ENCODE measurements at places on chromosomes 12 and 14.

- no peak for DNase-seq
Measured at GRCh38 chr12:5864972-5865371, 80.1 kb downstream of the ANO2 start.

- no peak for DNase-seq
Measured at GRCh38 chr12:4438834-4439596, 6.6 kb downstream of the FGF6 start.

DNA sequence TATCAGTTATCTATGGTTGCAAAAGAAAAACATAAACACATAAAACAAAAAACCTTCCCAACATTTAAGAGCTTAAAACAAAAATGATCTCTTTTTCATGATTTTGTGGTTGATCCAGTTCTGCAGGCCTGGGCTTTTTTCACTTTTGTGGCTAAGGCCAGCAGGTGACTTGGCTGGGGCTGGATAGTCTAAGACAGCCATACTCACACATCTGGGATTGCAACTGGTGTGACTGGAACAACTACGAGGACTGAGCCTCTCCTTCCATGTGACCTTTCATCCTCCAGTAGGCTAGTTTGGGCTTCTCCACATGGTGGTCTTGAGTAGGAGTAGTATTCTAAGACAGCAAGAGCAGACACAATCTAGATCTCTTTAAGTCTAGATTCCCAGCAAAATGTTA is 7.2 kb upstream of the PKP2 start:
- no peak for DNase-seq

DNA sequence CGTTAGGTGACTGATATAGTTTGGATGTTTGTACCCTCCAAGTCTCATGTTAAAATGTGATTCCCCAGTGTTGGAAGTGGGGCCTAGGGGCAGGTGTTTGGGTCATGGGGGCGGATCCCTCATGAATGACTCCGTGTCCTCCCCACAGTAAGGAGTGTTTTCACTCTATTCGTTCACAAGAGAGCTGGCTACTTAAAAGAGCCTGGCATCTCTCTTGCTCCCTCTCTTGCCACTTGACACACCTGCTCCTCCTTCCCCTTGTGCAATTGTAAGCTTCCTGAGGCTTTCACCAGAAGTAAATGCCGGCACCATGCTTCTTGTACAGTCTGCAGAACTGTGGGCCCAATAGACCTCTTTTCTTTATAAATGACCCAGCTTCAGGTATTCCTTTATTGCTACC is 2.6 kb downstream of the IFI27L2 start:
- no peak for DNase-seq

DNA sequence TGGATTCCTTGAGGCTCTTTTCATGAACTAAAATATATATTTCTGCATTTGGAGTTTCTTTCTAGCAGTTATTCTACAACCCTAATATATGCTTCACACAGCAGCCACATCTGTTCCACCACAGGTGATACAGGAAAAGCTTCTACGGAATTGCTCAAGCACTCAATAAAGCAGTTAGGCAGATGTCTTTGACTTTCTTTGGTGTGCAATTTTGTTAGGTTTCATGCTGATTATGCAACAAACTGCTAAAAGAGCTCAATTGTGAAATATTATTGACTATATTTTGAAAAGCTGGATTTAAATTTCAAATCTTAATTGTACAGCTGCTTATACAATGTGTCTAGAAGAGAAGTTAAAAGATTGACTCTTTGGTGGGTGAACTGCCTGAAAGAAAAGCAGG is 1055.6 kb upstream of the FBXO33 start:
- DNase-seq, result no peak

- DNase-seq, result no peak
Measured at GRCh38 chr12:116659771-116660481, 77.9 kb downstream of the SPRING1 start.

GRCh38 chr12:18546399-18546798 is 191.4 kb downstream of the PLCZ1 start:
- peak; percentile 9 for DNase-seq

DNA sequence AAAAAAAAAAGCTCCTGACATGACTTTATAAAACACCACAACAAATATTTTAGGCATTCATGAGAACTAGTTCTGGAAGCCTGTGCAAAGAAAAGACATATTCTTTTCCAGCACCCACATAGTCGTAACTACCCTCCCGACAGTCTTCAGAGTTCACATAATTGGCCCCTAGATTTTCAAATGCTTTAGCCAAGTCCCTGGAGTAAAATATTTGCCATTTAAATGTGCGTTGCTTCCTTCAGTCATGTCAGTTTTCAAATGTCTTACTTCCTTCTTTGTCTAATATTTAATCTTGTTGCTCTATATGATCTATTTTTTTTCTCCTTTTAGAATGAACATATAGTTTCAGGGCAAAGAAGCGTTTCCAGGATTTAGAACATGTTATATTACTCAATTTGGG is 66.8 kb upstream of the KRAS start:
- no peak for DNase-seq

- DNase-seq, result no peak
Measured at GRCh38 chr12:108048686-108049085, 80.4 kb upstream of the WSCD2 start.

GRCh38 chr12:120692524-120693033 is 5.6 kb downstream of the MLEC start:
- no peak for DNase-seq

GRCh38 chr12:20272161-20272560 is 96.2 kb upstream of the PDE3A start:
- no peak for DNase-seq

- DNase-seq, result no peak
Measured at GRCh38 chr14:20631880-20632389, 9.6 kb downstream of the OR6S1 start.

DNA sequence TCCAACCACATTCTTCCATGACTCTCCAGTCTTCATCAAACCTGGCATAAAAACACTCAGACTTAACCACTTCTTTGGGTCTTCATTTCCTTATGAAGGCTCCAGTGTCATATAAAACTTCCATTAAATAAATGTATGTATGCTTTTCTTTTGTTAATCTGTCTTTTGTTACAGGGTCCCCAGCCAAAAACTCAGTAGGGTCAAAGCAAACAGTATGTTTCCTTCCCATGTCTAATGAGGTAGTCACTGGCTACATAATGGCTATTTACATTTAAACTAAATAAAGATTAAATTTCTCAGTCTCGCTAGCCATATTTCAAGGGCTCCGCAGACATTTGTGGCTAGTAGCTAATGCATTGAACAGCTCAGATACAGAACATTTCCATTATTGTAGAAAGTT is 40.1 kb upstream of the STAB2 start:
- DNase-seq, result no peak

All from GM04503 (cell line).